AG09309 (cell line): ENCODE measurements at places on chromosomes 11 and 22.

- DNase-seq: no peak
These were observed 1450.3 kb downstream of the TBC1D22A start for GRCh38 chr22:48212727-48213126.

DNA sequence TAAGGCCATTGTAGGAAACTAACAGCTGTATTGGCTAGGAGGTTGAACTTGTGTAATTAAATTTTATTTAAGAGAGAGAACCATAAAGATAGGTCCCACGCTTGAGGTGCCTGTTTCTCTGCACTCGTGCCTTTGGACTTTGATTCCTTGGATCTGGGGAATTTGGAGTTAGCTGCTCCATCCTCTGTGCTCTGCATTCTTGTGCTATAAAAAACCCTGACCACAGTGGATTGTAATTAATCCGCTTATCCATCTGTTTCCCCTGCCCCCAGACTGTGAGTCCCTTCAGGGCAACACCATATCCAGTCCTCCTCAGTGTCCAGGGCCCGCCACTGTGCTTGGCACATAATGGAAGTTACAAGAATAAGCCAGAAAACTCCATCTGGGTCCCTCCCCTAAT, 169.8 kb downstream of the SPON1 start:
- no peak for DNase-seq

DNA sequence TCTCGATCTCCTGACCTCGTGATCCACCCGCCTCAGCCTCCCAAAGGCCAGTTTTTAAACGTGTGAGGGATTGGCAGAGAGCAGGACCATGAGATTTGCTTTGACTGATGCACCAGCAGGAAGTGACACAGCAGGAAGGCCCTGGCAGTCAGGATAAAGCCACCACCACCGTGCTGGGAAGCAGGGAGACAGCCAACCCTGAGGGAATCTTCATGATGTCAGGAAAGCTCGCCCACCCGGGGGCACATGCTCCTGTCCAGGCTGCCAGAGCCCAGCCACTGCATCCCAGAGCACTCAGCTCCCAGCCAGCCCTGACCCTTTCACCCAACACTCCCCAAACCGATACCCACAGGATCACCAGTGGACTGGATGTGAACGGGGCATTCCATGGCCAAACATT, 6.1 kb downstream of the TUBGCP6 start:
- no peak for DNase-seq

- no peak for DNase-seq
These were observed 4.3 kb upstream of the RGL4 start for GRCh38 chr22:23686416-23687024.
